Frontal cortex (tissue), 4 donors: ENCODE measurements at places on chromosomes 5 and 9. TPM values are rescaled to one million over a fixed set of nuclear protein-coding genes. Genes with fewer than 3 reads are reported as not detected.

GRCh38 chr5:43232943-43233833 is 41.2 kb downstream of the NIM1K start:
- no peak for DNase-seq

GRCh38 chr5:66438696-66439095 is 157.5 kb upstream of the MAST4 start:
- no peak for DNase-seq

SPINK13 gene
- total RNA-seq: not detected

DNA sequence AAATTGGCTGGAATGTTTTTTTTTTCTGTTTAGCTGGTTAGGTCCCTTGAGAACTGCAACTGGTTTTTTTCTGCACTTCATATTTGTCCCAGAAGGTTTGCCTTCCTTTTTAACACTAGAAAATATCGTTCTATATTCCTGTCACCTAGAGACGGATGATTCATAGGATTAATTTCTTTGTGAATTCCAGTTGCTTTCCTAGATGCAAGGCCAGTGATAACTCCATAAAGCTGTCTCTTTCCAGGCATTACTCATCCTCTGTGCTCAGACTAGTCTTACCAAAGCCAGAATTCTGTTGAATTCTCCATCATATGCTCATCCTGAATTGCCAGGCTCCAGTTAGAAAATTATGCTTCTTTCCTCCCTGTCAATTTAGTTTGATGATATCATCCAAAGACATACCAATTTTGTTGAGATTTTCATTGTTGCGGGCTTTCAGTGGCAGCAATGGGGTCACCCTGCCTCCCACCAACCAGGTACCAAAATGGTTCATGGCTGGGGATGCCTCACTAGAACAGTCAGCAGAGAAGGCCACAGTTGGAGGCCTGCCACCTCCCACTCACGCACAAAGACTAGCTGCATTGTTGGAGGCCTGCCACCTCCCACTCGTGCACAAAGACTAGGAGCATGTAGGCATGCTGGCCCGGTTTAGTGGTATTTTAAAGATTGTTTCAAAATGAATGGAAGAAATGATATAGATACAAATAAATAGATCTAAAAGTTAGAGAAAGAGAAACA is 8.5 kb downstream of the BAAT start:
- no peak for DNase-seq

SLC6A3 gene
- total RNA-seq: not detected

DNA sequence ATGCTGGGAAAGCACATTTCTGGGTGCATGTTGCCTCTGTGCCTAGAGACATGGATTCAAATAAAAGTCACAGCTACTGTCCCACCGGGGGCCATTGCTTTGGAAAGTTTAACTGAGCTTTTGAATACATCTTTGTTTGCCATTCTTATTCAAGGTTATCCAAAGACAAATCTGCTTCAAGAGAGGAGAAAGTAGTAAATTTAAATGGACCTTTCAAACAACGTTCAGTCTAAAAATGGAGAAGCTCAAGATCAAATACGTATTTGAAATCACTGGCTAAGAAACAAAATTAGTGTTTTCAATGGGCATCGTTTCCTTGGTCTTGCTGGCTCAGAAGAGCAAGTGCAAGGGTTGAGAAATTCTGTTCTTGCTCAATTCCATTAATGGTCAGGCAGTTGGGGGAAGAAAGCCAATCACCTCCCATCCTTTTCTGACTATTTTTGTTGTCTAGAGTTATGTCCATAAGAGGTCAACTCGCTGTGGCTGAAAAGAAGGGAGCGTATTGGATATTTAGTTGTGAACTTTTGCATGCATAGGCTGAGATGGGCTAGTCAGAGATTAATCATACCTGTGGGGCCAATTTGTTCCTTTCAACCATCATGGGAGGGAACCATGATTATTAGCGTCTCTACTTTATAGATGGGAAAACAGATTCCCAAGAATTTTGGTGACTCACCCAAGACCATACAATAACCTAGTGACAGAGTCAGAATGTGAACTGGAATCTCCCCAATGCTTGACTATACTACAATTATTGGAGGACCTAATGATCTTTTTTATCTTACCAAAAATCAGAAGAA is 276.2 kb upstream of the TNC start:
- DNase-seq: no peak

- no peak for DNase-seq
These were observed 611.2 kb downstream of the NR2F1-AS1 start for GRCh38 chr5:92969781-92970237.
